Gastrocnemius medialis (tissue), 4 donors: ENCODE measurements at places on chromosomes 3 and 15. TPM values are rescaled to one million over a fixed set of nuclear protein-coding genes. Genes with fewer than 3 reads are reported as not detected.

ULK3 gene
- total RNA-seq, result 47.0 TPM

POC1A gene
- 3.2 TPM for total RNA-seq

CCDC51 gene
- 12.2 TPM for total RNA-seq

C3orf85 gene
- not detected for total RNA-seq

PPP2R3A gene
- total RNA-seq, result 24.9 TPM

GOLGA8J gene
- total RNA-seq, result not detected

DZIP1L gene
- 1.6 TPM for total RNA-seq

CD200 gene
- 0.36 TPM for total RNA-seq

PIGZ gene
- 2.3 TPM for total RNA-seq

RPL22L1 gene
- total RNA-seq, result 30.1 TPM

IDH3A gene
- 179 TPM for total RNA-seq

CKMT1B gene
- total RNA-seq, result not detected

FBXL22 gene
- total RNA-seq, result 0.68 TPM

CHL1 gene
- 2.9 TPM for total RNA-seq

HYAL3 gene
- 1.2 TPM for total RNA-seq

GPR62 gene
- total RNA-seq, result 0.18 TPM

HGD gene
- total RNA-seq, result 4.1 TPM

NCK1 gene
- 29.6 TPM for total RNA-seq

SLCO3A1 gene
- 3.4 TPM for total RNA-seq

KCNMB3 gene
- 0.59 TPM for total RNA-seq

PLA2G4D gene
- total RNA-seq, result 0.10 TPM

PRSS50 gene
- total RNA-seq, result not detected

CYP8B1 gene
- total RNA-seq, result 0.62 TPM

SLC2A2 gene
- total RNA-seq, result 0.26 TPM

OIP5 gene
- 7.8 TPM for total RNA-seq

C2CD4A gene
- total RNA-seq, result 0.23 TPM

ZNF662 gene
- total RNA-seq, result 0.23 TPM

AHSG gene
- total RNA-seq, result 1.1 TPM

TEX264 gene
- 43.9 TPM for total RNA-seq

FAM81A gene
- total RNA-seq, result 0.10 TPM

CEP19 gene
- total RNA-seq, result 1.7 TPM

IL1RAP gene
- 2.7 TPM for total RNA-seq

ALDH1L1 gene
- 60.4 TPM for total RNA-seq

ANKRD63 gene
- not detected for total RNA-seq

TGM5 gene
- total RNA-seq, result not detected

LRRFIP2 gene
- total RNA-seq, result 85.7 TPM

MUSTN1 gene
- total RNA-seq, result 218 TPM

CERS3 gene
- total RNA-seq, result not detected

CACNA2D2 gene
- total RNA-seq, result 0.29 TPM

LEKR1 gene
- not detected for total RNA-seq

SERPINI1 gene
- 2.1 TPM for total RNA-seq

ERICH6 gene
- not detected for total RNA-seq

SHC4 gene
- 0.29 TPM for total RNA-seq

DMXL2 gene
- 2.5 TPM for total RNA-seq

ISLR gene
- total RNA-seq, result 28.5 TPM
